Peyer's patch (tissue), 4 donors: ENCODE measurements at places on chromosomes 4 and X. TPM values are rescaled to one million over a fixed set of nuclear protein-coding genes. Genes with fewer than 3 reads are reported as not detected.

Gene CSAG3
- not detected for total RNA-seq

GRCh38 chr4:115090483-115091075 is 22.8 kb downstream of the NDST4 start:
- no peak for DNase-seq
- H3K4me3 ChIP-seq: no peak overlapping the region
- no peaks in the 10 kb centered on the region for H3K27me3 ChIP-seq
- H3K4me1 ChIP-seq: no peaks in the 10 kb centered on the region

DNA sequence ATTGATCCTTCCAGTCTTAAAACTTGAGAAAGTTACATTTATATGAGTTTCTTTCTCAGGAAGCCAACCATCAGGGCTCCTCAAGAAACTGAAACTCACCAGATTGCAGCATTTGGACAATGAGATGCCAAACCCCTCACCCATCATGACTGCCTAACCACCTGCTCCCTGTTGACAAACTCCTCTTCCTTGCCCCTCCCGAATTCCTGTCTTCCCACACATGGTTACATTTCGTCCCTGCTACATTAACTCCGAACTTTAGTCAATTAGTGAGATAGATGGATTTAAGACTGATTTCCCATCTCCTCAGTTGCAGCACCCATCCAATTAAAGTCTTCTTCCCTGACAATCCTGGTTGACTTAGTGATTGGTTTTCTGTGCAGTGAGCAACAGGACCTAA is 118.7 kb downstream of the ZNF330 start:
- H3K27me3 ChIP-seq: no peaks in the 10 kb centered on the region
- no peak for DNase-seq
- no peak overlapping the region for H3K27ac ChIP-seq

GRCh38 chr4:45620808-45621207 is 503.0 kb downstream of the GABRG1 start:
- no peaks in the 10 kb centered on the region for H3K4me1 ChIP-seq
- no peak overlapping the region for H3K27ac ChIP-seq
- H3K36me3 ChIP-seq: no peaks in the 10 kb centered on the region
- no peak overlapping the region for H3K4me3 ChIP-seq

DNA sequence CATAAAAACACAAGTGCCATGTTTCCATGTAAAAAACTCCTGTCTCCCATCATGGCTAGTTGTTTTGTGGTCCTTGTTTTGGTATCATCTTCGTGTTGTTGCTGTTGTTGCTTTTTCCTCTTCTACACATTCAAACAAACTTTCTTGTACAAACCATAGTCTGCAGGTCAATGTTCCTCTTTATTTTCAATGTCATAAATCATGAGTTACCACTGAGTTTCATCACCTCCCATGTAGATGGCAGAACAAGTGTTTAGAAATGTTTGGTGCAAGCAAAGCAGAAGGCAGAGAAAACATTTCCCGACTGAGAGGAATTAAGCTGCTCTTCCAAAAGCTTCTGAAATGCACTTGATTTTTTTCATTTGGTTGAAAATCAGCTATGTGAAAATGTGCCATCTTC is 166.0 kb downstream of the ANTXR2 start:
- H3K36me3 ChIP-seq: peaks cover 29% of the 10 kb centered on the region
- H3K4me3 ChIP-seq: no peak overlapping the region
- no peak overlapping the region for H3K27ac ChIP-seq
- H3K27me3 ChIP-seq: no peaks in the 10 kb centered on the region
- H3K4me1 ChIP-seq: no peaks in the 10 kb centered on the region

DNA sequence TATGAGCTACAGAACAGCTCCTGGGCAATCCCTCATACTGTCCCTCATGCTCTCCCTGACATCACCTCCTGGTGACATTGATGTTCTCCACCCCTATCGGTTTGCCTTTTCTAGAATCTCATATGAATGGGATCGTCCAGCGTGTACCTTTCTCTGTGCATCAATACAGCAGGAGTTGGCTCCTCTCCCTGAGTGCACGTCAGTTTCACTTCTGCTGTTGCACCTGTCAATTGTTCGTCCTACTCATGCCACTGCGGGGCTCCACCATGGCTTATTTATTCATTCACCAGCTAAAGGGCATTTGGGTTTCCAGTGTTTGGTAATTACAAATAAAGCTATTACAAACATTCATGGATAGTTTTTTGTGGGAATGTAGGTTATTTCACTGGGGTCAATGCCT is 269.1 kb upstream of the ZFP42 start:
- no peaks in the 10 kb centered on the region for H3K27me3 ChIP-seq
- no peak for DNase-seq
- no peak overlapping the region for H3K4me3 ChIP-seq
- H3K27ac ChIP-seq: no peak overlapping the region
- H3K4me1 ChIP-seq: no peaks in the 10 kb centered on the region

DNA sequence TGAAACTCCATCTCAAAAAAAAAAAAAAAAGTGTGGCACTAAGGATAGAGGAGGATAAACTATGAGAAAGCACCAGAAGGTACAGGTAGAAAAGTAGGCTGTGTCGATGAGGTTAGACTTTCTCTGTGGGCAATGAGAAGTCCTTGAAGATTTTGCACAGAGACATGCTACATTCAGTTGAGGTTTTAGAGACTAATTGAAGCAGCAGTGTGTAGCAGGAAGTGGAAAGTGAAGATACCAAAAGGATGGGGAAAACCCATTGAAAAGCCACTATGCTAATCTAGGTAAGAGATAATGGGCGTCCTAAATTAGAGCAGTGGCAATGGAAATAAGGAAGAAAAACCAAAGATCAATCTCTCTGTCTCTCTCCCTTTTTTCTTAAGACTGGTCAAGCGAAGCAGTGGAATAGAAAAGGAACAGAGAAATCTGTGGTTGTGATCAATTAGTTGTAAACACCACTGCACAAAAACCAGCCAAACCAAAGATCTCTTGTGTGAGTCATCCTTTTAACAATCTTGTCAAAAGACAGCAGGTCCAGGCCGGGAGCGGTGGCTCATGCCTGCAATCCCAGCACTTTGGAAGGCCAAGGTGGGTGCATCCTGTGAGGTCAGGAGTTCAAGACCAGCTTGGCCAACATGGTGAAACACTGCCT is 3.5 kb downstream of the SPINK2 start:
- no peaks in the 10 kb centered on the region for H3K27me3 ChIP-seq
- H3K4me3 ChIP-seq: no peak overlapping the region
- H3K27ac ChIP-seq: no peak overlapping the region
- H3K36me3 ChIP-seq: no peaks in the 10 kb centered on the region
- no peaks in the 10 kb centered on the region for H3K4me1 ChIP-seq

GRCh38 chrX:111131572-111131971 is 35.6 kb downstream of the PAK3 start:
- no peak overlapping the region for H3K27ac ChIP-seq
- DNase-seq: no peak
- no peaks in the 10 kb centered on the region for H3K36me3 ChIP-seq
- no peaks in the 10 kb centered on the region for H3K4me1 ChIP-seq
- no peaks in the 10 kb centered on the region for H3K27me3 ChIP-seq

Gene SERTM2
- total RNA-seq: 0.18 TPM
